Thoracic aorta (tissue), 2 donors: ENCODE measurements at places on chromosomes 2 and 18. TPM values are rescaled to one million over a fixed set of nuclear protein-coding genes. Genes with fewer than 3 reads are reported as not detected.

GRCh38 chr18:45482286-45482685 is 133.0 kb upstream of the SLC14A2 start:
- DNase-seq, result no peak

GRCh38 chr2:241775223-241776177 is 1.1 kb upstream of the GAL3ST2 start:
- DNase-seq, result no peak

The GPR155 gene
- 6.8 TPM for total RNA-seq

GRCh38 chr2:10462178-10463083 is 14.3 kb upstream of the ODC1 start:
- no peak for DNase-seq

- no peak for DNase-seq
These were observed at the start of gene MAPRE3 for GRCh38 chr2:26970244-26970927. Gene MAPRE3, plus strand, starts transcription at chr2:26970637. Its CDS starts 51,582 bp downstream, at chr2:27022219.

The NAPG gene
- 47.8 TPM for total RNA-seq

- DNase-seq, result no peak
These were observed 9.2 kb downstream of the AAK1 start for GRCh38 chr2:69634196-69634821.

The CLEC4F gene
- 0.54 TPM for total RNA-seq

- no peak for DNase-seq
These were observed 105.6 kb downstream of the TGFA start for GRCh38 chr2:70448041-70448440.

The PSTPIP2 gene
- total RNA-seq, result 11.9 TPM
